ENCODE measurements at places on chromosomes 5 and 9.

- no peak for ATAC-seq
- no peaks in the 10 kb centered on the region for H3K36me3 ChIP-seq
- H3K4me3 ChIP-seq = no peak overlapping the region
- no peaks in the 10 kb centered on the region for H3K4me1 ChIP-seq
Measured at GRCh38 chr5:161385027-161385426, 161.5 kb downstream of the GABRB2 start.

- H3K27me3 ChIP-seq = peaks cover 23% of the 10 kb centered on the region
- no peak for ATAC-seq
- no peaks in the 10 kb centered on the region for H3K36me3 ChIP-seq
- peaks cover 8% of the 10 kb centered on the region for H3K4me1 ChIP-seq
- no peak overlapping the region for H3K4me3 ChIP-seq
- H3K27ac ChIP-seq = no peak overlapping the region
Measured at GRCh38 chr5:179164331-179165311, 104.4 kb downstream of the ZNF354C start.

DNA sequence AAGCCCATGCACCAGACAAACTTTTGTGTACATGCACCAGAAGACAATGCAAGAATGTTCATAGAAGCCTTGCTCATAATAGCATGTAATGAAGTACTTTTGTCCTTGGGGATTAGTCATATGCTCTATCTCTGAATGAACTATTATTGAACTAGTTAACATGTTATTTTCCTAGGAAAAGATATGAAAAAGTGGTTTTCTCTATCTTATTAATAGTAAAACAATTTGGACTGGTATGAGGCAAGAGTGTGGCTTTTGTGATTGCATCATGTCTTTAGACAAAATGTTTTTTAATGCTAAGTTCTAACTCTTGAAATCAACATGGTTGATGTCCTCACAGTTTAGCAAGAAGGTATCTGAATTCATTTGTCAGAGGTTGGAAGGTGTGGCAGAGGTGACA, 55.7 kb upstream of the SPDL1 start:
- H3K4me3 ChIP-seq = no peak overlapping the region
- H3K27ac ChIP-seq = no peak overlapping the region
- peaks cover 44% of the 10 kb centered on the region for H3K27me3 ChIP-seq
- H3K4me1 ChIP-seq = no peaks in the 10 kb centered on the region
- H3K36me3 ChIP-seq = no peaks in the 10 kb centered on the region
- ATAC-seq = no peak

DNA sequence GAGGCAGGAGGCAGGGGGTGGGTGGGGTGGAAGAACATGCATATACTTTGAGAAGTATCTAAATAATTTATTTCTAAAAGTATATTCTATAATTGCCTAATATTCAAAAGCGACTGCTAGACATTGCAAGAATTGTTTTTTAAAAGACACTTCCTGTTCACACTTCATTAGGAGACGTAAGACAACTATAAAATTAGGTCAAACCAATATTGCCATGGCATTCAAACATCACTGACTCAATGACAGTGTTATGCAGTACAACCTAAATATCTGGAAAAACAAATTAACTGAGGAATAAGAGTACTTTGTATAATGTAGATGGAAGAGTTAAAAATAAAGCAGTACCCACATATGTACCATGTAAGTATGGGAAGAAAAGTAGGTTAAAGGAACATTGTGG, 4.5 kb downstream of the CCNH start:
- H3K4me3 ChIP-seq = no peak overlapping the region
- peaks cover 63% of the 10 kb centered on the region for H3K4me1 ChIP-seq
- no peak overlapping the region for H3K27ac ChIP-seq
- H3K36me3 ChIP-seq = peaks cover 49% of the 10 kb centered on the region
- no peaks in the 10 kb centered on the region for H3K27me3 ChIP-seq
- no peak for ATAC-seq

- H3K36me3 ChIP-seq = peaks cover 38% of the 10 kb centered on the region
- ATAC-seq = no peak
- peaks cover 2% of the 10 kb centered on the region for H3K27me3 ChIP-seq
- no peak overlapping the region for H3K4me3 ChIP-seq
Measured at GRCh38 chr9:137452006-137452760, 7.0 kb downstream of the NSMF start.

GRCh38 chr5:14475045-14475444, 106.5 kb upstream of the OTULINL start:
- H3K4me3 ChIP-seq = no peak overlapping the region
- H3K27ac ChIP-seq = no peak overlapping the region
- H3K36me3 ChIP-seq = peaks cover 61% of the 10 kb centered on the region
- no peaks in the 10 kb centered on the region for H3K4me1 ChIP-seq

DNA sequence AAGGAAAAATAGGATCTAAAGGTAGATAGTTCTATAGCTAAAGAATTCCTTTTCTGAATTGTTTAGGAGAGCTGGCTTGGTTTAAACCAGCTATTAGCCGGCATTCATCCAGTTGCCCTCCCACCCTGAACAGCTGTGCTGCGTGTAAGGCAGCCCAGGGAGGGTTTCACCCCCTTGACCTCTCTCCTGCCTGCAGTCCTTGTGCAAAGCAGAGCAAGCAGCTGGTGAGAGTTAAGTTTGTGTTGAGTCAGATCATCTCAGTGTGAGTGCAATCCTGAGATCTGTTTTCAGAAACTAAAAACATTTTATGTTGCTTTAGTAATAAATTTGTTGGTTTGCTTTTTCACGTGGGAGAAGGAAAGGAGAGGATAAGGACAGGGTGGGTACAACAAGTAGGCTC, 13.0 kb downstream of the SLC25A25 start:
- H3K27ac ChIP-seq = peak overlapping the region; percentile 77
- peaks cover 44% of the 10 kb centered on the region for H3K36me3 ChIP-seq
- no peak overlapping the region for H3K4me3 ChIP-seq
- no peaks in the 10 kb centered on the region for H3K27me3 ChIP-seq
